NCI-H2081 (cell line): ENCODE measurements at places on chromosomes 16 and 17.

- DNase-seq = peak; percentile 79
Measured at GRCh38 chr17:75778861-75779249, 5.8 kb upstream of the UNK start.

- DNase-seq = no peak
Measured at GRCh38 chr16:64648282-64648681, 473.6 kb downstream of the CDH11 start.

DNA sequence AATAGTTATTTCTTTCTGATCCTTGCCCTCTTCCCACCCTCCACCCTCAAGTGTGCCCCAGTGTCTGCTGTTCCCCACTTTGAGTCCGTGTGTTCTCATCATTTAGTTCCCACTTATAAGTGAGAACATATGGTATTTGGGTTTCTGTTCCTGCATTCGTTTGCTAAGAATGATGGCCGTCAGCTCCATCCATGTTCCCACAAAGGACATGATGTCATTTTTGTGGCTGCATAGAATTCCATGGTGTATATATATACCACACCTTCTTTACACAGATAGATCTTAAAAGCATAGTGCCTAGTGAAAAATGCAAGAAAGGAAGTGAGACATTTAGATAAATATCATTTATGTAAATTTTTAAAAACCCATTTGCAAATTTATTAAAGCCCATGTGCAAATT lies 33.1 kb downstream of the HS3ST2 start:
- DNase-seq = no peak

GRCh38 chr17:14434506-14434905 lies 133.6 kb downstream of the HS3ST3B1 start:
- no peak for DNase-seq

- DNase-seq = no peak
Measured at GRCh38 chr17:46175891-46176290, 17.3 kb downstream of the KANSL1 start.

DNA sequence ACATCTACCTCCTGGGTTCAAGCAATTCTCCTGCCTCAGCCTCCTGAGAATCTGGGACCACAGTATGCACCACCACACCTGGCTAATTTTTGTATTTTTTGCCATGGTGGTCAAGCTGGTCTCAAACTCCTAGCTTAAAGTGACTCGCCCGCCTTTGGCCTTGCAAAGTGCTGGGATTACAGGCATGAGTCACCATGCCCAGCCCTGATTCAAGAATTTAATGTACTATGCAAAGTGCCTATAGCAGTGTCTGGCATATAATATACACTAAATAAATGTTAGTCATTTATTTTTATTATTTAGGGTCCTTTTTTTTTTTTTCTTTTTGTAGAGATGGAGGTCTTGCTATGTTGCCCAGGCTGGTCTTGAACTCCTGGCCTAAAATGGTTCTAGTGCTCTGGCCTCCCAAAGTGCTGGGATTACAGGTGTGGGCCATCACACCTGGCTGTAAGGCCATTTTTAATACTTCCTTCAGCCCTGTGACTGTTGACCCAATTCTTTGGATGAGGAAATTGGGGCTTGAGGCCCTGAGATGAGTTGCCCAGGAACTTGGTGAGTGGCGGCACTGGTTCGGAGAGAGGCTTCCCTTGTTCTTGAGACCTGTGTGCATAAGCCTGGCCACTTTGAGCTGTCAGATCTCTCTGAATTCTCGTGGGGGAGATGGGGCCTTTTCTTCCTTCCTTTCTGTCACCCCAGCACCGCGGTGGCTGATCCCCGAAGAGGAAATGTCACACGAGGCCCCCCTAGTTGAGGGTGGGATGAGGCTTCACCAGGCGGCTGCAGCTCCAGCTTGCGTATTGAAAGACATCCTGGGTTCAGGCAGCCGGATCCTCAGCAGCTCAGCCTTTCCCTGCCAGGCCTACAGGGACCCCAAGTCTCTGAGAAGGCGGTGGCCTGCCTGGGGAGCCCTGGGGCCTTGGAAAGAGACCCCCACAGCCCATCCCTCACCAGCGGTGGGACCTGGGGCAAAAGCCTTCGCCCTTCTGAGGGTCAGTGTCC lies 38.7 kb downstream of the LAT start:
- DNase-seq = no peak

- peak; percentile 68 for DNase-seq
Measured at GRCh38 chr17:17792551-17793377, 44.0 kb downstream of the SREBF1 start.

GRCh38 chr17:75232786-75233185 lies 27.3 kb downstream of the NUP85 start:
- DNase-seq = no peak

DNA sequence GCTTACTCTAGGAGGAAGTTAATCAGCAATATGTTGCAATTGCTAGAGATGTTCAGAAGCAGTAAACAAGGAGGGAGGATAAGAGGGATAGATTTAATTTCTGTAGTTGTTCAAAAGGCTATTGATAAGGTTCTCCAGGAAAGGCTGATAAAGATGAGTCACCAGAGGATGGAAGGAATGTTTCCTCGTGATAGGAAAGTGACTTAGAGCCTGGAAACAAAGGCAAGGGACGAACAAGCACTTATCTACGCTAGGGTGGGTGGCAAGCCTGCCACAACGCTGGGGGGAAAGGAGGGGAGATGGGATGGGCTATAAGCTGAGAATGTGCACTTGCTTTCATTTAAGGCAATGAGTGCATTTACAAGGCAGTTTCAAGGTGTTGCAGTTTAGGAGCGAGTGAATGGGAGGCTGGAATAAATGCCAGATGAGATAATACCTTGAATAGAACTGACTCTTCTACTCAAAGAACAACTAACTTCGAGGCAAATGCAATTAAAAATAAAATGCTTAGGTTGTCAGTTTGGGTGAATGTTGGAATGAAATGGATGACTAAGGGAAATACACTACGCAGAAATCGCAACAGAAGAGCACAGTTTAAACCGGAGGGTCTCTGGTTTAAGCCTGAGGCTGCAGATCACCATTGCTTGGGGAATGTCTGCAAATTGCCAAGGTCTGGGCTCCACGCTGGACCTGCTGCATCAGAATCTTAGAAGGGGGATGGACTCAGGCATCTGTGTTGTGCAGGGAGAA lies 76.0 kb upstream of the RBBP6 start:
- no peak for DNase-seq

- no peak for DNase-seq
Measured at GRCh38 chr17:42640121-42640520, 19.0 kb upstream of the TUBG2 start.

- no peak for DNase-seq
Measured at GRCh38 chr16:84242839-84243238, 3.0 kb upstream of the KCNG4 start.

GRCh38 chr17:58504826-58505351 lies 9.5 kb downstream of the MTMR4 start:
- DNase-seq = no peak

GRCh38 chr16:11619327-11619851 lies 32.7 kb upstream of the LITAF start:
- no peak for DNase-seq

GRCh38 chr17:28470914-28471366 lies 2.5 kb upstream of the SLC13A2 start:
- DNase-seq = no peak

- DNase-seq = no peak
Measured at GRCh38 chr16:31467151-31467773, 4.7 kb upstream of the TGFB1I1 start.

DNA sequence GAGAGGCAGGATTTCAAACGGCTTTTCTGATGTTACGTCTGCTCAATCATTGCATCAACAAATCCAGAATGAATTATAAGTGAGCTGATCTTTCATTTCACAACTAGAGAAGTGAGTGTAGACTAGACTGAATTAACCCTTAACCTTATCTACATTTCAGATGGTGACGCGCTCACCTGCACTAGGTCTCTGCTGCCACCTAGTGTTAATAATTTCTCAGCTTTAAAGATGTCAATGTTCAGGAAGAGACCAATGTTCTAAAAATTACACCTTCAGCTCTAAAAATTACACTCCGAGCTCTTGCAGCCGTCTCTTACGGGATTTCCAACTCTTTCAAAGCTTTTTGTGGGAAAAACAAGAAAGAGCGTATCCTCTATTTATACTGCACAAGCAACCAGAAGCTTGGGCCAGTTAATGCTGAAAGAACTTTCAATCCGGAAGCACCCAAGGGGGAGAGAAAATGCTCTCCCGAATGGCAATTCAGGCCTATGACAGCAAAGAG lies 88.2 kb upstream of the FA2H start:
- peak; percentile 16 for DNase-seq

DNA sequence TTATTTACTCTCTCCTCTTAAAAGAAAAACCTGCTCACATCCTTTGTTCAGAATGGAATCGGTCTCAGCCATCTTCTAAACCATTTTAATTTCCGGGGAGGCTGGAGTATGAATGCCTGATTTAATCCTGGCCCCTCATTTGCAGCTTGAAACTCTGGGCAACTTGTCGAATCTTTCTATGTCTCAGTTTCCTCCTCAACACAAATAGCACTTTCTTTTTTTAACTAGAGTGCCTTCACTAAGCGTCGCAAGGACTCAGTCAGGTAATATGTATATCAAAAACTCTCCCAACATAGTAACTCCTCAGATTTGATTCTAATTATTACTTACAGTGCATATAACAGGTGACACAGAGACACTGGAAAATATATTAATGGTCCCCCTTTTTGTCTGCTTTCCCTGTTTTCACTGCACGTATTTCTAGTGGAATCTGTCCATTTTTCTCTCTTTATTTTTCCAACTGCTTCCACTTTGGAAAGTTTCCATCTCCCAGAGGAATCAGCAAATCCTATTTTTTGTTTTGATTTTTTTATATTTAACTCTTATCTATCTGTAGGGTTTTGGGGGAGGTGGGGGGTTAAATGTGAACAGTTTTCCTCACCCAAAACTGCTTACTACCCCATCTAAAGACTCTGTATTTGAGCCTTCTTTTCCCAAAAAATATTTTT lies 18.6 kb downstream of the SNN start:
- no peak for DNase-seq

GRCh38 chr16:12235110-12235509 lies 258.6 kb downstream of the SNX29 start:
- DNase-seq = peak; percentile 46

GRCh38 chr17:36939052-36939801 lies 2.0 kb downstream of the LHX1 start:
- no peak for DNase-seq

- no peak for DNase-seq
Measured at GRCh38 chr16:10552998-10553491, 27.4 kb downstream of the EMP2 start.

GRCh38 chr17:17191961-17192381 lies 14.2 kb downstream of the PLD6 start:
- DNase-seq = no peak

DNA sequence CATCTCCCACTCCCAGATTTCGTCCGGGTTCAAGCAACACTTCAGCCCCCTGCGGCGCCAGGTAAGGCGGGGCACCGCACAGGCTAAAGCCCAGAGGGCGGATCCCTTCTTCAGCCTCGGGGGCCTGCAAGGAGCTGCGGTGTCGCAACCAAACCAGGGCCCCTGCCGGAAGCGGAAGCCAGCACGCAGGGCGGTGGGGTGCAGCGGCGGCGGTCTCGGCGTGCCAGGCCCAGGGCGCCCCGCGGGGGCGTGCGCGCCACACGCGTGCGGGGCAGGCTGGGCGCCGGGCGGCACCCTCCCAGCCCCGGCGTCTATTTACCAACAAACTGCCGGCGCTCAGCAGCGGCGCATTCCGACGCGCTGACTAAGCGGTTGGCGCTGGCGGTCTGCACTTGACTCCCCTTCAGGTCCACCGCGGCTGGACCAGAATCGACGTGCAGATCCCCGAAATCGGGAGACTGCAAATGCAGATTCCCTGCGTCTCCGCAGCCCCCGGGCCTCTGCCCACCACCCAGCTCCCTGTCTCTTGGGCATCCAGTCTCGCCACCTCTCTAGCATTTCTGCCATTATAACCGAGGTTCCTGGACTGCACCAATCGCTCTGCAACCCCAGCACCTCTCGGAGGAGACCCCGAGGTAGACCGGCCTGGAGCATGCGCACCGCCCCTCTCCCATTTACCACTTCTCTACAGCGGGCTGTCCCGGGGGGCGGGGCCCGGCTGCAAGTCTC lies 421 bp upstream of the DLX4 start:
- peak; percentile 50 for DNase-seq

- no peak for DNase-seq
Measured at GRCh38 chr16:59259074-59259949, 525.2 kb upstream of the GOT2 start.

- DNase-seq = no peak
Measured at GRCh38 chr17:27569257-27569722, 61.7 kb upstream of the LGALS9 start.

- DNase-seq = peak; percentile 23
Measured at GRCh38 chr17:55527540-55528118, 16.4 kb upstream of the SMIM36 start.

GRCh38 chr16:71956486-71956885 lies 43.7 kb downstream of the PKD1L3 start:
- no peak for DNase-seq

GRCh38 chr17:76198702-76199101 lies 41.6 kb downstream of the RNF157 start:
- no peak for DNase-seq

GRCh38 chr17:8149419-8150193 lies 2.6 kb downstream of the PER1 start:
- no peak for DNase-seq

DNA sequence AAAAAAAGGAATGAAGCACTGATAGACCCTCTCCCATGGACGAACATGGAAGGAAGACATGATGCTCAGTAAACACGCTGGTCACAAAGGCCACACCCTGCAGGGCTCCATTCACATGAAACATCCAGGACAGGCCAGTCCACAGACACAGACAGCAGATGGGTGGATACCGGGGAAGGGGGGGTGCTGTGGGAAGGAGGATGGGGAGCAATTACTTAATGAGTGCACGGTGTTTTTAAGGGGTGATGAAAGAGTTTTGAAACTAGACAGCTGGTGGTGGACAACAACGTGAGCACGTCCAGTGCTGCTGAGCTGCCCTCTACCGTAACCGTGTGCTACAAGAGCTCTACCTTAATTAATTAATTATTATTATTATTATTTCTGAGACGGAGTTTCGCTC lies 6.0 kb upstream of the SLC16A3 start:
- no peak for DNase-seq

DNA sequence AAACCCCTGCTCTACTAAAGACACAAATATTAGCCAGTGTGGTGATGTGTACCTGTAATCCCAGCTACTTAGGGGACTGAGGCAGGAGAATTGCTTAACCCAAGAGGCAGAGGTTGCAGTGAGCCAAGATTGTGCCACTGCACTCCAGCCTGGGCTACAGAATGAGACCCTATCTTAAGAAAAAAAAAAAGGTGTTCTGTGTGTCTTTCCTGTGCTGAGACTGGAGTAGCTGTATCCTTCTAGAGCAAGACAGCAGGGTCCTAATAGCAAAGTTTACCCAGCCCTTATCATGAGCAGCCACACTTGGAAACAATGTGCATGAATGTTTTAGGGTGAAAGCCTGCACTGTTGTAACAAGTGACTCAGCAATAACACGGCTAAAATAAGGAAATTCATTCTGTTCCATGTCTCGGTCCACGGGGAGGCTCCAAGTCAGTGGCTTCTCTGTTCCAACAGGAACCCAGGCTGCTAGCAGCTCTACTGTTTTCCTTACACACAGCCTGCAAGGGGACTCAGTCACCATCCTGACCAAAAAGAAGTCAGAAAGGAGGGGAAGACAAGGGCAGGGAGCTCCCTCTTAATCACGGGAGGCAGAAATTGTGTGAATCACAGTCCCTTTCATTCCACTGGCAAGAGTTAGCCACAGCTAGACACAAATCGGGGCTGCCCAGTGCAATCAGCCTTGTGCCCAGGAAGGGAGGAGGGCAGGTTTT lies 7.1 kb upstream of the SLC5A11 start:
- no peak for DNase-seq

- no peak for DNase-seq
Measured at GRCh38 chr16:27795992-27796614, 246.2 kb downstream of the KATNIP start.
